ENCODE measurements at places on chromosomes 1 and 21.

DNA sequence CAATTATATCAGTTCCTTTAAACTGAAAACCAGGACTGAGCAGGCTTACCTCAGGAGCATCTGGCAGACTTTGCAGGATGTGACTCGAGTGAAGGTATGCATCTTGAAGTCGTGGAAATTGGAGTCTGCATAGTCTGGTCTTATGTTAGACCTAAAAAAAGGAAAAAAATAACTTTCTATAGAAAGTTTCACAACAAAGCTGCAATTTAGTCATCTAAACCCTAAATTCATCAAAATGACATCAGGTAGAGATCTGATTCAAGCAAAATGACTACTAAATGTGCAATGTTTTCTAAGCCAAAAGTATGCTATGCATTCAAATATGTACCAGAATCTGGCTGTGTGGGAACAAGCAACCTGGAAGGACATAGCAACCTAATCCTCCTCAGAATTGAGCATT is 260.1 kb downstream of the VAV3 start:
- no peak for DNase-seq

DNA sequence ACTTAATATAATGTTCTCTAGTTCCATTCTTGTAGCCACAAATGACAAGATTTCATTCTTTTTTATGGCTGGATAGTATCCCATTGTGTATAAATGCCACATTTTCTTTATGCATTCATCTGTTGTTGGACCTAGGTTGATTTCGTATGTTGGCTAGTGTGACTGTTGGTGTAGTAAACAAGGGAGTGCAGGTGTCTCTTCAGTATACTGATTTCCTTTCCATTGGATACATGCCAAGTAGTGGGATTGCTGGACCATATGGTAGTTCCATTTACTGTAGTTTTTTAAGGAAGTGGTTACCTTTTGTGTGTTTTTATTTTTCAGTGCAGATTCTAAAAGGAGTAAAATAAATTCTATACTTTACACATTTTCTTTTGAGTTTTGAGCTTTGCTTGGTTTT is 5.7 kb downstream of the PARK7 start:
- DNase-seq: no peak

- DNase-seq: no peak
Measured at GRCh38 chr1:154765970-154766369, 104.1 kb downstream of the KCNN3 start.

GRCh38 chr1:209132736-209133467 is 450.6 kb upstream of the CAMK1G start:
- DNase-seq: no peak

DNA sequence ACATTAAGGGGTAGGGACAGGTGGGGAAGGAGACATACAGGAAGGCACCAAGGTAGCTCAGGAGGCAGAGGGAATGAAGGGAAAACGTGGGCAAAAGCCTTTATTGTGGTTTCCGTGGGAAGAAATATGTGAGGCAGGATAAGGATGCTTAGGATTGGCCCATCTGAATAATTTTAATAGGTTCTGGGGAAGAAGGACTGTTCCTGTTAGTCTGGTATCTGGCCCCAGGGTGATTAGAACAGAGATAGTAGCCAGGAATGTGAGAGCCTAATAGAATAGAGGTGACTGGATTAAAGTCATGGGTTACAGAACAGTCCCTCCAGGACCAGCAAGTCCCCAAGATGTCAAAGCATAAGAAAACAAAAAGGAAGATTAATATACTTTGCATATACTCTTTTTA is 545.2 kb upstream of the CAMK1G start:
- no peak for DNase-seq

GRCh38 chr1:215076322-215076721 is 6.2 kb upstream of the KCNK2 start:
- DNase-seq: no peak

DNA sequence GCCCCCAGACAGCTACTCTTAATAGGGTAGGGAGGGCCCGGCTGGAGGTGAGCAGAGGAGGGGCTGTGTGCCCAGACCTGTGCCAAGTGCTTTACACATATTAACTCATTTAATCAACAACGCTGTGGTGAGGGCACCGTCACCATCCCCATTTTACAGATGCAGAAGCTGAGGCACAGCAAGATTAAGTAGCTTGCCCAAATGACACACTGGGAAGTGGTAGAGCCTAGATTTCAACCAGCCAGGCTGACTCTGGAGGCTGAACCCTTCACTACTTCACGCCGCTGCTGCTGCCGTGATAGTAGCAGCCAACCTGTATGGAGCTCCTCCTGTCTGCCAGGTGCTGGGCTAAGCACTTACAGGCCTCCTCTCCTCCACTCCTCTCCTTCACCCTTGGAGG is 127.2 kb downstream of the PTPRU start:
- DNase-seq: no peak

GRCh38 chr21:21233051-21233450 is 234.8 kb downstream of the NCAM2 start:
- no peak for DNase-seq

DNA sequence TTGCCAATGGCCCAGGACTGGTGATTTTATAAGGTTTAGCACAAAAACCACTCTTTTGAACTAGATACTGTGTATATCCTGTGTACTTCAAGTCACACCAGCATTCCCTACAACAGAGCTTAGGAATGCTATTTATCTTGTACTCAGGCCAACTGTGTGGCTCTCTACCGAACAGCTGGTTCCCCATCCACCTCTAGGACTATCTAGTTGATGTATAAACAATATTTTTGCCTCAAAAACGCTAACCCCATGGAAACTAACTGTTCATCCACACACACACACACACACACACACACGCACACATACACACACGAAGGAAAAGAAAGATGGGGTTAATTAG is 28.7 kb upstream of the SLC45A3 start:
- DNase-seq: no peak

DNA sequence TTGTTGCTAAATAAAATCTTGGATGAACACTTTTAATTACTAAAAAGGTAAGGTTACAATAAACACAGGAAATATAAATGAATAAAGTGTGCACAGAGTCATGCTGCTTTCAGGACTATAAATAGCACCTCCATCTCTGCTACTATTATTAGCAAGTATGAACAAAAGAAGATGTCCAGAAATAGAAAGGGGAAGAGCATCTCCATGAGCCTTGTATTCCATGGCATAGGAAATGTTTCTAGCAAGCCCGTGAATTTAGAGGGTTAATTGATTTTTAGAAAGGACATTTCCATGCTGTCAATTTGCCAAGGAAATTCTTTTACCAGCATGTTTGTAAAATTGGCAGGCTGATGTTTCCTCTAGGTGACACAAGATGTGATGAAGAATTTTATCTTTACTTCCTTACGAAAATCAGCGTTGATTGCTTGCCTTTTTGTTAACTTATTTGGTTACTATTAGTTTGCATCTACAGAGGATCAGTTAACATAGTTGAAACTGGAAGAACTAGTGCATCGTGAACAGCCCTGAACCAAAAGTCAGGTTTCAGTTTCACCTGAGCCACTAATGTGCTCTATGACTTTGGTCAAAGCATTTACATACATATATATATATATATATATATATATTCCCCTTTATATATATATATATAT is 45.3 kb downstream of the NR5A2 start:
- no peak for DNase-seq

GRCh38 chr1:110601332-110601731 is 4.8 kb downstream of the KCNA2 start:
- DNase-seq: no peak

- no peak for DNase-seq
Measured at GRCh38 chr1:103362348-103363007, 163.0 kb upstream of the RNPC3 start.

GRCh38 chr1:56060906-56061305 is 518.5 kb downstream of the PLPP3 start:
- no peak for DNase-seq

- DNase-seq: no peak
Measured at GRCh38 chr1:47545912-47546483, 108.2 kb downstream of the FOXD2 start.

GRCh38 chr1:169044296-169044695 is 62.2 kb upstream of the ATP1B1 start:
- DNase-seq: no peak

- DNase-seq: no peak
Measured at GRCh38 chr1:162230096-162230495, 146.6 kb downstream of the SPATA46 start.

GRCh38 chr1:185239861-185240260 is 77.2 kb downstream of the IVNS1ABP start:
- DNase-seq: no peak

GRCh38 chr1:13725714-13726175 is 25.8 kb downstream of the PRDM2 start:
- DNase-seq: peak; percentile 30

- DNase-seq: no peak
Measured at GRCh38 chr1:5371270-5371669, 621.0 kb downstream of the NPHP4 start.

- DNase-seq: no peak
Measured at GRCh38 chr1:9621032-9621431, 30.5 kb upstream of the PIK3CD start.

GRCh38 chr1:160868141-160868540 is 5.5 kb upstream of the CD244 start:
- no peak for DNase-seq

DNA sequence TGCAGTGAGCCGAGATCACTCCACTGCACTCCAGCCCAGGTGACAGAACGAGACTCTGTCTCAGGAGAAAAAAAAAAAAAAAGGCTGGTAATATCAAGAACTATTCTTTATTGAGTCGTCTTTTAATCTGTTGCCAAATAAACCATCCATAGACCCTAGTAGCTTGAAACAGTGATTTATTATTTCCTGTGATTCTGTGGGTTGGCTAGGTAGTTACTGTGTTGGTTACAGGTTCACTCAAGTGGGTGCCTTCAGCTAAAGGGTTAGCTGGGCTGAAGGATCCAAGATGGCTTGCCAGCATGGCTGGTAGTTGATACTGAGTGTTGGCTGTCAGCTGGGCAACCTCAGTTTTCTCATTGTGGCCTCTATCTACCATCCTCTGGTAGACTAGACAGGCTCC is 9.2 kb downstream of the TLCD4 start:
- no peak for DNase-seq

DNA sequence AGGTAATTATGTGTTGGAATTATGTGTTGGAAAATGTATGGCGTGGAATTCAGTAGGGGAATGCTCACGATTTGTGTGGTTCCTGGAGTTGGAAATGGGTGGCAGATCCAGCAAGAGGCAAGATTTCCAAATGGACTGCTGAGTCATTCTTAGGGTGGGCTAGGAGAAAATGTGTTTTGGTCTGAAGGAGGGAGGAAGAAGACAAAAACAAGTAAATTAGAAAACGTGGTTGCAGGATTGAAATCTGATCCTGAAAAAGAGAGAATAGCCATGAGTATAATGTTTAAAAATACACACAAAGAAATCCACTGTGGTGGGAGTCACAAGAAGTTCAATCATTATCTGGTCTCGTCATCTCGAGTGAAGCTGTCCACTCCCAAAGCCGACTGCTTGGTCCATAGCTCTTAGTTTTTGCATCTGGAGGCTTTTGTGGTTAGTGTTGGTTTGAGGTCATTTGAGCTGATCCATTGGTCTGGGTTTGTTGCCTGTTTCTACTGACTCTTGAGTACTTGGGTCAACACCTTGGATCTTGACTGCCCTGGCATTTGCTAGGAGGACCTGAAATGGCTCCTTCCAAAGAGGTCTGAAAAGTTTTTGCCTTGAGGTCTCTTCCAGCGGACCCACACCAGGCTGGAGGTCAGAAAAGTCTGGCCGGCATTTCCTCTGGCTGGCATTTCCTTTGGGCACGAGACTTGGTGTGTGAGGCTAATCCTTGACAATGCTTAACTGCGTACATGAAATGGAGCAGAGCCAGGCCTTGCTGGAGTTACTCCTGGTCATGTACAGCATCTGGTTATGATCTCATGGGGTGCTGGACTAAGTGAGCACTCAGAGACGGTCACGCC is 9.2 kb downstream of the MX2 start:
- DNase-seq: no peak

- no peak for DNase-seq
Measured at GRCh38 chr21:40466893-40467483, 380.0 kb downstream of the DSCAM start.

DNA sequence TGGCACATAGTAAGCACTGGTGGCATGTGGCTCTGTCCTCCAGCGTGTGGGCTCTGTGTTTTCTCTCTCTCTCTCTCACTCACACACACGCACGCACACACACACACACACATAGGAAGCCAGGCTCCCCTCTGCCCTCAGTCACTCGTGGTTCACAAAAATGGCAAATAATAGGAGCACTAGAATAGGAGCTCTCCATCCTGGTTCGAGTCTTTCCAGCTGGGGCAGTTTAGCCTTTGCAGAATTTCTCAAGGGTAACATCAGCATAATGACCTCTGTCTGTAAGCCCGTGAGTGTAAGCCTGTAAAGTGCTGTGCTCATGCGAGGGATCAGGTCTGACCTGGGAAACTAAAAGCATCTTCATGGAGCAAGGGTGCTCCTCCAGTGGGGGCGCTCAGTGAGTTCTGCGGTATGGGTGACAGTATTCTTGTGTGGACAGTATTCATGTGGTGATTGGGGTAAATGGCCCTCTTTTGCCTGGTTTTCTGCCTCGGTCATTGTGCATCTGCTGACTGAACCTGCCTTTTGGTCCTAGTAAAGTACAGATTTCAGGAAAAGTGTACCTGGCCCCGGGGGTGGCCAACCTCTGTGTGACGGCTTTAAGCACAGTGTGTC is 842 bp upstream of the ZC3H12A start:
- DNase-seq: no peak

GRCh38 chr1:171220081-171220420 is 28.2 kb upstream of the FMO1 start:
- no peak for DNase-seq

- no peak for DNase-seq
Measured at GRCh38 chr1:162065016-162065415, 4.5 kb upstream of the NOS1AP start.

DNA sequence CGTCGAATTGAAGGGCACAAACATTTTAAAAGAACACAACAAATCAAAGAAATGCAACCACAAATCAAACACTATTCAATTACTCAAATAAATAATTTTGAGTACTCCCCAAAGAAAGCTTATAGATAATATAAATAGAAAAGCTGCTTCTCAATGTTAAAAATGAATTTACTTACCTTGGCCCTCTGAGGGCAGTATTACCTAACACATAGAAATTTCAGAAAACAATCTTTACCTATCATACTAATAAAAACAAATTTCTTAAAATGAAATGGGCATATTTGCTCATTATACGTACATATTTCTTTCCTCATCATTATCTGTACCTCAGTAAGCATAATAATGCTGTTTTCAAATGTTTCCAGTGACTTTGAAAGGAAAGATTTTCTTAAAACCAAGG is 141.8 kb downstream of the AKT3 start:
- no peak for DNase-seq
